Activated CD8-positive, alpha-beta memory T cell treated with anti-CD3 and anti-CD28 coated beads, Interleukin-2, amount 50 U/mL, for 48 hours (primary cell): ENCODE measurements at places on chromosomes 2 and 18.

- no peak for DNase-seq
Observed at GRCh38 chr2:145386973-145387372, 867.1 kb upstream of the ZEB2 start.

GRCh38 chr18:2356906-2357305 lies 214.4 kb downstream of the METTL4 start:
- DNase-seq, result no peak

DNA sequence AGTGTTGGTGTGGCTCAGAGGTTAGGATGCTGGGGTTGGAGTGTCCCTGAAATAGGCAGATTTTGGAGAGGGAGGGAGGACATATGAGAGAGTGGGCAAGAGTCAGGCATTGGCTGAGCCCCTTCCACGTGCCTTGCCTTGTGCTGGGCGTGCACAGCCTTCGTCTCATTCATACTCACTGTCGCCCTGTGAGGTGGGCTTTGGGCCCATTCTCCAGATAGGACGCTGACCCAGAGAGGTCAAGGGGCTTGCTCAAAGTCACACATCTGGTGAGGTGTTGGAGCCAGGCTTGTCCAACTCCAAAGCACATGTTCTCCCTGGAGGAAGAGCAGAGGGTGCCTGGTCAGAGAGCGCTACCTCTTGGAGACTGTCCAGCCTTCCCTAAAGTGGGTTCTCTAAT lies 166.8 kb downstream of the DYSF start:
- no peak for DNase-seq

GRCh38 chr2:101788995-101789970 lies 91.8 kb downstream of the MAP4K4 start:
- DNase-seq, result no peak
